ENCODE measurements at places on chromosomes 16 and 17.

GRCh38 chr17:63930951-63931575, 1.1 kb downstream of the CD79B start:
- no peak for DNase-seq

DNA sequence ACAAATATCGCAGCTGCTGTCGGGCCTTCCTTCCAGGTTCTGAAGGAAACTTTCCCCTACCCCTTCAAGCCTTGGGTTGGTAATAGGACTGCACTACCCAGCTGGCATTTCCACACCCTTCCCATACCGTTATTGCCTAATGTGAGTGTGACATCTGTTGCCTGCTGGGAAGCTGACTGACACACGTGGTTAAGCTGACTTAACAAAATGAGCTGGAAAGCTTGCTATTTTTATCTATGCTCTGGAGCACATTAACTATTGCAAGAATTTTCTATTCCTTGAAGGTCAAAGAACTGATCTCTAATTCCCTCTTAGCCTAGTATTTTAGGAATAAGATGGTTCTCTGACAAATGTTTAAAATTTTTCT, 79.5 kb downstream of the PMP22 start:
- no peak for DNase-seq

- DNase-seq: no peak
These were observed at the start of gene GSG1L for GRCh38 chr16:28063591-28064061. Gene GSG1L, minus strand, starts transcription at chr16:28063714. Its CDS starts 290 bp downstream, at chr16:28063424.

DNA sequence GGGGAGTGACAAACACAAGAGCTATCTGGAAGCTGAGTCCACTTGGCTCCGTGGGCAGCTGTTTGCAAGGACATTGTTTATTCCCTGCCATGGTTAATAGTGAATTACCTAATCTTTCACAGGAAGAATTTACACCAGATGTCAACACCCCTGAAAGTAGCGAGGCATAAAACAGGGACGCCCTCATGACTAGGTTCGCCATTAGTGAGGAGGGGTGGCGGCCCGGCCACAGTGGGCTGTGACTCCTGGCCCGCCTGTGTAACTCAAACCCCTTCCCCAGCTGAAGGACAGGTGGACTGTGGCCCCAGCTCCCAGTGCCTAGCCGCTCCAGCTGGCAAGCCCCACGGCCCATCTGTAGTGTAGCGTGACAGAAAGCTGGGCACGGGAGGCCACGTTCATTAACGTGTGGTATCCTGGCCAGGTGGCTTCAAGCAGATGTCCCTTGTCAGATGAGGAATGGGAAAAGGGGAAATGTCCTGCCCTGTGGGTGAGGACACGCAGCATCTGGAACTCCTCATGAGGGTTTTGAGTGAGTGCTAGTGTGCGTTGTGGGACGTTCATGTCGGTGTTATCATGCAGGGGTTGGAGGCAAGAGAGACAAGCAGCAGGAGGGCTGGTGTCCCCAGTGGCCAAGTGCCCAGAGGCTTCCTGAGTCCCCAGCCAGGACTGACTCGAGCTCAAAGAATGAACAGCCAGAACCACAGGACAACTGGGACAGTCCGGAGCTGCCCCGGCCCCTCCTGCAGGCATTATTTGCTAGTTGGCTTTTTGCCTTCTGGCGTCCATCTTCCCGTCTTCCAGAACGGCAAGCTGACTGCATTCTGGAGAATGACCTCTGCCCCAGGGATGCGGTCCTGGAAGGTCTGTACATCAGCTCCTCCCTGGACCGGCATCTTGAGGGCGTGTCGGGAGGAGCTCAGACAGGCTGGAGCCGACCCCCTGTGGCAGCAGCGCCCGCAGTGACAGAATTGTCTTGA, 19.2 kb downstream of the KDM8 start:
- no peak for DNase-seq

DNA sequence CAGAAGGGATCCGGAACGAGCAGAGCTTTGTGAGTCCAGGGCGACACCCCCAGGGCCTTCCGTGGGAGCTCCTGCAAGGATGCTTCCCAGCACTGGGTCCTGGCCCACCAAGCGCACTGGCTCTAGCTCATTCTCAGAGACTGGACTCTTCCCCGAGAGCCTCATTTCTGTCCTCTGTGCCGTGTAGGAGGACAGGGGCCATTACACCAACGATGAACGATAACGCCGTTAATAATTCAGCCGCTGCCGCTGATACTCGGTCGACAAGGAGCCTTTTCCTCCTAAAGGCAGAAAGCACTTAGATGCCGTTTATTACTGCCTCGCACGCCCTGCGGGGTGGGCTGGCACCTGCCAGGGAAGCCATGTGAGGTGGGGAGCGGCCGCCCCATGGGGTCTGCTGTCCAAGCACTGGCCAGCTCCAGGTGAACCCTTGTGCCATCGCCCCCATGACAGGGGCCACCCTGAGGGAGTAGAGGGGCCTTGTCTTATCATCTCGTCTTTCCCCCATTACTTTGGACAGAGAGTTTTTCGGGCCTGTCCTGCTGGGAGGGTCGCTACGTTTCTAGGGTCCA, 33.5 kb downstream of the TBC1D16 start:
- no peak for DNase-seq
